ENCODE measurements at places on chromosomes 7 and 10.

GRCh38 chr10:32377458-32378259 lies 30.7 kb upstream of the EPC1 start:
- no peak for DNase-seq

DNA sequence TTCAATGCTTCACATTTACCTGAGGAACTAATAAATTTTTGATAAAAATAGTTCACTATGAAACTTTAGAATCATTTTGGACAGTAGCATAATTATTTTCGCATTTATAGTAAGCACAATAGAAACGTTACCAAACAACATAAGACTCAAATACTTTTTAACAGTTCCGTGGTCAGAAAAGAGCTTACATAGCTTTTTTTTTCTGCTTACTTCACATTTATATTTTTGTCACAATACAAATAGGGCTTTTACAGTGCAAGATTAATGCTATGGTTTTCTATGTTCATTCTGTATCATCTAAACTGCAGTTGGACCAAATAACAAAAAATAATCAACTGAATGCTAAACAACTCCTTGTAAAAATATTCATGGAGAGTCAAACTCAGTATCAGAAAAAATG lies 26.5 kb upstream of the RHOBTB1 start:
- DNase-seq = no peak

- no peak for DNase-seq
These were observed 26.6 kb downstream of the SDK1 start for GRCh38 chr7:3327655-3328054.

DNA sequence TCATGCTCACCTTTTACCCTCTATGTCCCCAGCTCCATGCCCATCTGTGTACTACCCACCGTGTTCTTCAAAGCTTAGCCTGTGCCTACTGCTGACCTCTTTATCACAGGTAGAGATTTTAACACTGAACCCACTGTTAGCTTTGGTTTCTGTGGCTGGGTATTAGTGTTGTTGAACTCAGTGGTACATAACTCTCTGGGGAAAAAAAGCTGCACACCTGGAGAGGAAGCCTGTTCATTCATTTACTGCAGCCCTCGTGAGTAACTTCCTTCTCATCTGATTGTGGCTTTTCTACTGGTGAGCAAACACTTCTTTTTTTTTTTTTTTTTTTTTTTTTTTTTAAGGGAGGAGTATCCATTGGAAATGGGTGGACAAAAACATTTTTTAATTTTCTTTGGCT lies 326.3 kb downstream of the CCSER2 start:
- DNase-seq = no peak

DNA sequence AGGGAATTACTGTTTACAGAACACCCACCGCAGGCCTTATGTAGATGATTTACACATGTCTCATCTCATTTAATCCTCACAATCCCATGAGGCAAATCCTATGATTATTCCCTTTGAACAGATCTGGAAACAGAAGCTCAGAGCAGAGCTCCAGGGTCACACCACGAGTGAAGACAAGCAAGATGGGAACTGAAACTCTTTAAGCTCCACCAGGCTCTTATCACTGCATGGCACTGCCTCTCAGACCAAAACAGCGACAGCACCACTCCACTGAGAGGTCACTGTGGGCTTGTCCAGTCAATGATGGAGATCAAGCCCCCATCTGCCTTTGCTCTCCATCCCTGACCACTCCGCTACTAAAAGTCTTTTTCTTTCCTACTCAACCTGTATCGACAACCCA lies 5.9 kb downstream of the GRID1 start:
- no peak for DNase-seq
